Stimulated activated CD4-positive, alpha-beta T cell treated with anti-CD3 and anti-CD28 coated beads, Interleukin-2, amount 100 ng/mL, for 4 hours (primary cell): ENCODE measurements at places on chromosomes 6 and 20.

GRCh38 chr6:66210964-66211363 lies 503.9 kb upstream of the EYS start:
- DNase-seq = no peak

GRCh38 chr6:105164418-105164817 lies 15.4 kb downstream of the POPDC3 start:
- DNase-seq = no peak

GRCh38 chr6:168020242-168020641 lies 22.8 kb downstream of the KIF25 start:
- DNase-seq = no peak

- no peak for DNase-seq
These were observed 153.2 kb downstream of the CDKAL1 start for GRCh38 chr6:20687494-20687893.

- DNase-seq = no peak
These were observed 570 bp upstream of the ANKS1A start for GRCh38 chr6:34888514-34888856.

DNA sequence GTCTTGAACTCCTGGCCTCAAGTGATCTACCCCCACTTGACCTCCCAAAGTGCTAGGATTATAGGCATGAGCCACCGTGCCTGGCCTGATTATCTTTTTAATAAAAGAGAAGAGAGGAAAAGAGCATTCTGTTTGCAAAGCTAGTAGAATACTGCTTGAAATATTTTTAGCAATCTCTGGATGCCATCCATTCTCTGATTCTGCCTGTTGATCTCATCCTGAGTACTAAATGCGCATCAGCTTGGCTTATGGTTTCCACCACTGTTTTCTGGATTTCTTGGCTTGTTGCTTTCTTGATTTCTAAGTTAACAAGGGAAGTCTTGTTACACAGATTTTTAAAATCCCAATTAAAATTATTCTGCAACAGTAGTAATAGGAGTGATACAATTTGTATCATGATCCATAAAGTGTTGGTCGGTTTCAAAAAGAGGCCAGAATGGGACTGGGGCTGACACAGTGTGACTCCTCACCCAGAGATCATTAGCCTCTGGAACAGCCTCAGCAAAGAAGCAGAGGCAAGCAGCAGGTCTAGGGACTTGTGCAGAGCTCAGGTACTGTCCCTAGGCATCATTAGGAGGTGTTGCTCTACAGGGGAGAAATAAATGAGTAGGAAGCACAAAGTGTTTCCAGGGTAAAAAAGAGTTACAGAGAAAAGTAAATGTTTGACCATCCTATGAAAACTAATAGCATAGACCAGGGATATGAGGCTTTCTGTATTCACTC lies 17.8 kb upstream of the SLC16A10 start:
- DNase-seq = no peak

DNA sequence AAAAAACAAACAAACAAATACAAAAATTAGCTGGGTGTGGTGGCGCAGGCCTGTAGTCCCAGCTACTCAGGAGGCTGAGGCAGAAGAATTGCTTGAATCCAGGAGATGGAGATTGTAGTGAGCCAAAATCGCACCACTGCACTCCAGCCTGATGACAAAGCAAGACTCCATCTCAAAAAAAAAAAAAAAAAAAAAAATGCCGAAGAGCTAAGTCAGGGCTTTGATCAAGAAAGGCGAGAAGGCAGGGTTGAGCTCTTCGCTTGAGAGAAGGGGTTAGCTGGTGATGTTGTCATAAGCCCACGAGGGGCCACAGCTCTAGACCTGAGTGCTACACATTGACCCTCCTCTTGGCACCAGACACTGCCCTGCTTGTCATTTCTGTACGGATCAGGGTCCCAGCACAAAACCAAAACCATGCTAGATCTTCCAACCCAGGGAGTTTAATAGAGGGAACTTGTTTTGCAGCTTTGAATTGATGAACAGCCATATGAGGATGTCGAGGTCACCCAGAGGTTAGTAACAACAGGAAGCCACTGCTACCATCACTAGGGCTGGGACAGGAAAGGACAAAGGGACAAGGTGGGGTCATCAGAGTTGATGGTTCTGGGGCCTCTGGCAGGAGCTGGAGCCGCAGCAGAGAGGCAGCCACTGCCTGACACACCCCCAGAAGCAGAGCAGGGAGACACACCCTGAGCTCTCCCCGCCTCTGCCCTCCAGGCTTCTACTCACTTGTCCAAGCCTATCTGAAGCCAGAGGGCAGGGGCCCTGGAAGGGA lies 122.7 kb downstream of the SNX5 start:
- DNase-seq = no peak

GRCh38 chr6:83055366-83055964 lies 10.2 kb downstream of the UBE3D start:
- DNase-seq = peak; percentile 15

DNA sequence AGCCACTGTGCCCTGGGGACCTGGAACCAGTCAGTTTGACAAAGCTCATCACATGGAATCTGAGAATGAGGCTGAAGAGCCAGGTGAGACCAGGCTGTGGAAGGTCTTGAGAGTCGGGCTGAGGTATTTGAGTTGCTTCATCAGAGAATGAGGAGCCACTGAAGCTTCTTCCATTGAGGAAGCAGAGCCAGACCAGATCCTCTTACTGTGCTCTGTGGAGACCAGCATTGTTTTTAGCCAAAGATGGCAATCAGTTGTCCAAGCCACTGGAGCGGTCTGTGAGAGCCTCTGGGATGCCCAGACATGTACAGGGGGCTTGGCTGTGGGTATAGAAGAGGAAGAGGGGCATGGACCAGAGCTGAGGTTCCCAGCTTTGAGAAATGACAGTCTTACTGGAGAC lies 6.1 kb upstream of the EPB41L1 start:
- no peak for DNase-seq

DNA sequence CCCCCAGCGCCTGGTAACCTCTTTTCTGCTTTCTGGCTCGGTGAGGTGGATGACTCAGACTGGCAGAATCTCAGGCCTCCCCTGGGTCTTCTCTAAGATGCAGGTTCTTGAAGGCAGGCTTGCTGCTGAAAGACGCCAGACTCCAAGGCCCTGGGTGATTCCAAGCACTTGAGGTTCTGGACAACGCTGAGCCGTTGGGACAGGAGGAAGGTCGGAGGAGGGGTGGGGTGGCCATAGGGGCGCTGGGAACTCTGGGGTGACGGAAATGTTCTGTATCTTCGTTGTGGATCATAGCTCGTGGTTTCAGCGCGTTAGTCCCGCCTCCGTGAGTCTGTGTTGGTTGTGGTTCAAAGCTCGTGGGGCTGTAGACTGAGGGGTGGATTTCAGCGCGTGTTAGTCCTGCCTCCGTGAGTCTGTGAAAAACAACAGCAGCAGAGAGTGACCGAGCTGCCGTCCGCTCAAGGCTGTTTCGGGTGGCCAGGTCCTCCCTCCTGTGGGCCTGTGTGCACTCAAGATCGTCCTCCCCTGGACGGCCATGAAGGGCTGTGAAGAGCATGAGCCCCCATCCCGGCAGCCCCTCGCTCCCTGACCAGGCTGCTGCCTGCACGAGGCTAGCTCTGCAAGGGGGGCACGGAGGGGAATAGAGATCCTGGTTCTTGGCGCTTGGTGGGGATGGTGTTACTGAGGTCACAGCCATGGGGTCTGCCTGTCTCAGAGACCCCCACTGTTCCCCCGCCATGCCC lies 7.7 kb downstream of the NTSR1 start:
- DNase-seq = no peak

GRCh38 chr20:8744228-8744844 lies 324.6 kb upstream of the PLCB4 start:
- no peak for DNase-seq

GRCh38 chr6:1726341-1726768 lies 116.6 kb downstream of the FOXC1 start:
- DNase-seq = no peak

GRCh38 chr20:23637282-23638221 lies at the start of gene CST3:
TSS of gene CST3 (minus strand) at chr20:23637955. CDS start at chr20:23637862, 93 bp downstream.
- no peak for DNase-seq

- DNase-seq = no peak
These were observed 7.5 kb downstream of the SYCP2 start for GRCh38 chr20:59925899-59926298.

DNA sequence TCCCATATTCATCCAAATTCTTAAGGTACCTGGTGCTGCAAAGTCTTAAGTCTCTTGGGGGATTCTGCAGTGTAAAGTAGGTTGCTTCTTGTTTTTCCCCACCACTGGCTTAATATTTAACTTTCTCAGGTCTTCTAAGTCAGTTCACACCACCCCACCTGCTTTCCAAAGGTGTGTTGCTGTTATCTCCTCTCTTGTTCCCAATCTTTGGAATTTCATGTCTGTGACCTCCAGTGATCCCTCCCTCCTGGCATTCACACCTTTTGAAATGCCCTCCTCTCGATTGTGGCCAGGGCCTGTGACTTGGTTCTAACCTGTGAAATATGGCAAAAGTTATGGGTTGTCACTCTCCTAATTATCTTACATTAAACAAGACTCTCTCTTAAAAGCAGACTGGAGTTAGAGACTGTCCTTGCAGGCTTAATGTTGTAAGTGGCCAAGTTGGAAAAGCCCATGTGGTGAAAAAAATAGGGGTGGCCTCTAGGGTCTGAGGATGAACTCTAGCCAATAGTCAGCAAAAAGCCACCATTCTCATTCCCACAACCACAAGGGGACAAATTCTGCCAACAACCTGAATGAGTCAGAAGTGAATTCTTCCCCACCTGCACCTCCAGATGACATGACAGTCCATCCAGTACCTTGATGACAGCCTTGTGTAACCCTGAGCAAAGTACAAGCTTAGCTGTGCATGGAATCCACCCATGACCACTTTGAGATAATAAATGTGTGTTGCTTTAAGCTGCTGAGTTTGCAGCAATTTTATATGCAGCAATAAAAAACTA lies 45.1 kb downstream of the ADGRF1 start:
- DNase-seq = no peak

DNA sequence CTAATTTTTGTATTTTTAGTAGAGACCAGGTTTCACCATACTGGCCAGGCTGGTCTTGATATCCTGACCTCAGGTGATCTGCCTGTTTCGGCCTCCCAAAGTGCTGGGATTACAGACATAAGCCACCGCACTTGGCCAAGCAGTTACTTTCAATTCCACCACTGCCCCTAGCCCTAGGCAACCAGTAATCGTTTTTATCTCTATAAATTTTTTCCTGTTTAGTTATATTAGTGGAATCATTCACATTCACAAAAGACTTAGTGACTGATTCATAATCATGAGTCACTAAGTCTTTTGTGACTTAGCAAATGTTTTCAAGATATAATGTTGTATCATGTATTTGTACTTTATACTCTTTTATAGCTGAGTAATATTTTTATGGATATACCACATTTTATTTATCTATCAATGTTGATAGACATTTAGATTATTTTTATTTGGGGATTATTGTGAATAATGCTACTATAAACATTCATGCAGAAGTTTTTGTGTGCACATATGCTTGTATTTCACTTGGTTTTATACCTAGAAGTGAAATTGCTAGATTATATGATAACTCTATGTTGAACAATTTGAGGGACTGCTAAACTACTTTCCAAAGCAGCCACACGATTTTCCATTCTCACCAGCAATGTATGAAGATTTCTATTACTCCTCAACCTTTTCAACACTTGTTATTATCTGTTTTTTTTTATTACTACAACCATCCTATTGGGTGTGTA lies 421.4 kb upstream of the ID4 start:
- DNase-seq = no peak

DNA sequence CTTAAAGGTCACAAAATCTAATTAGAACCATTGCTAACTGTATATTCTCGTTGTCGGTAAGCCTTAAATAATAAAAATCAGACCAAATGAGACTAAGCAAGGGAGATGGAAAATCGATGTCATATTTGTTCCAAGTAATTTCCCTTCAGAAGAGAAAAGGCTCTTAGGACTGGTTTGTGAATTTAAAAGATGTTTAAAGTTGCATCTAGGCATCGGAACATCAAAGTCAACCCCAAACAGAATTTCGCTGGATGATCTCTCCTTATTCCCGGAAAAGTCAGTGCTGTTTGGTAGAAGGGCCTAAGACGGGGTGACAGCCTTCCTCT lies 63.8 kb downstream of the NPEPL1 start:
- DNase-seq = no peak

- no peak for DNase-seq
These were observed 19.7 kb downstream of the GTPBP2 start for GRCh38 chr6:43609402-43609801.

DNA sequence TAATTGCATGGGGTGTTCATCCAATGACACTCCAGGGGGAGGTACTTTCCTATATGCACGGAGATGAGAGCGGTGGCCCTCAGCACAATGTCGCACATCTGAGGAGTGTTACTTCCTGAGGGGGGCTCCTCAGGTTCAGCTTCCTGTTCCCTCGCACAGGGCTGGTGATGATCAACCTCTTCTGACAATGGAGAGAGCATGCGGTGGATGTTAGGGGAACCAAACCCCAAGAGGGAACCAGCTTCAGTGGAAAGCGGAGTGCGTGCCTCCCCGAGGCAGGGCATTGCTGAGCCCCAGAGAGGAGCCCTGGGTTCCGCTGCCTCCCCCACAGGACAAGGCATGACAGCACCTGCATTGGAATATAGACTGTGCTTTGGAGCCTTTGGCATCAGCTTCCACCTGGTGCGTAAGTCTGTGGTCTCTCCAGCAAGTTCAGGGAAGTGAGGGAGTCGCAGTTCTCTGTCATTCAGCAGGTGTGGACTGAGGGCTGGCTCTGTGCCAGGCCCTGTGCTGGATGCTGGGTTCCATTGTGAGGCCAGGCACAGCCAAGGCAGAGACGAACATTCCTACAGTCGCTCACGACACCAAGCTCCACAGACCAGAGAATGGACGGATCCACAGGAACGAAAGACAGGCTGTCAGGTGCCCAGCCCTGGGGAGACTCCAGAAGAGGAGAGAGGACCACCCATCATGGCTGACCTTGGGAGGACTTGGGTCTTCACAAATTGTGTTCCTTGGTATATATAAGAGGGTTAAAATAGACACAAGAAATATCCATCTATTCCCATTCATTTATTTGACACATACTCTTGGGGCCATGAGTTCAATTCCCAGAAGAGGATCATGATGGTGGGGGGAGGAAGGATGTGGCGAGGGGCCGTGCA lies 3.9 kb upstream of the ZNF831 start:
- DNase-seq = no peak

DNA sequence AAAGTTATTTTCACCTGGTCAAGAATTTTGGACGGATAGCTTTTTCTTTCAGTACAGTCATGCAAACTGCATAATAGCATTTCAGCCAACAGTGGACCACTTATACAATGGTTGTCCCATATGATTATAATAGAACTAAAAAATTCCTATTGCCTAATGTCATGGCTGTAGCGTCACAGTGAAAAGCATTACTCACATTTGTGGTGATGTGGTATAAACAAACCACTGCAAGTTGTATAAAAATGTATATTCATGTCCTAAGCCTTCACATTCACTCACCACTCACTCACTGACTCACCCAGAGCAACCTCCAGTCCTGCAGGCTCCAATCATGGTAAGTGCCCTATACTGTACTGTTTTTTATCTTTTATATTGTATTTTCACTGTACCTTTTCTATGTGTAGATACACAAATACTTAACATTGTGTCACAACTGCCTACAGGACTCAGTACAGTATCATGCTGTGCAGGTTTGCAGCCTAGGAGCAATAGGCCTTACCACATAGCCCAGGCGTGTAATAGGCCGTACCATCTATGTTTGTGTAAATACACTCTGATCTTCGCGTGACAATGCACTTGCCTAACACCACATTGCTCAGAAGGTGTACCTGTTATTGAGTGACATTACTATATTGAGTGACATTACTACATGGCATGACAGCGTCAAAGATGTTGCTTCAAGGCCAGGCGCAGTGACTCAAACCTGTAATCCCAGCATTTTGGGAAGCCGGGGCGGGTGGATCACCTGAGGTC lies 17.9 kb downstream of the ABHD12 start:
- no peak for DNase-seq
